ENCODE measurements at places on chromosomes 1 and 21. TPM values are rescaled to one million over a fixed set of nuclear protein-coding genes. Genes with fewer than 3 reads are reported as not detected.

Gene CHIA
- total RNA-seq: not detected

Gene APP
- total RNA-seq: 163 TPM

Gene IGSF21
- total RNA-seq: not detected

Gene LYPD8
- not detected for total RNA-seq

Gene GNG12
- total RNA-seq: 31.1 TPM

Gene FCAMR
- total RNA-seq: 0.03 TPM

Gene OR2L5
- not detected for total RNA-seq

Gene CFHR1
- not detected for total RNA-seq

Gene KDF1
- total RNA-seq: 47.1 TPM

Gene CLEC20A
- total RNA-seq: not detected

Gene KLHDC7A
- 12.5 TPM for total RNA-seq

Gene CRB1
- total RNA-seq: not detected

Gene LEPR
- 0.53 TPM for total RNA-seq
